LoVo (cell line): ENCODE measurements at places on chromosomes 5 and 9.
A peak's percentile ranks its signal among the peaks of the same experiment; 100 is the strongest.

DNA sequence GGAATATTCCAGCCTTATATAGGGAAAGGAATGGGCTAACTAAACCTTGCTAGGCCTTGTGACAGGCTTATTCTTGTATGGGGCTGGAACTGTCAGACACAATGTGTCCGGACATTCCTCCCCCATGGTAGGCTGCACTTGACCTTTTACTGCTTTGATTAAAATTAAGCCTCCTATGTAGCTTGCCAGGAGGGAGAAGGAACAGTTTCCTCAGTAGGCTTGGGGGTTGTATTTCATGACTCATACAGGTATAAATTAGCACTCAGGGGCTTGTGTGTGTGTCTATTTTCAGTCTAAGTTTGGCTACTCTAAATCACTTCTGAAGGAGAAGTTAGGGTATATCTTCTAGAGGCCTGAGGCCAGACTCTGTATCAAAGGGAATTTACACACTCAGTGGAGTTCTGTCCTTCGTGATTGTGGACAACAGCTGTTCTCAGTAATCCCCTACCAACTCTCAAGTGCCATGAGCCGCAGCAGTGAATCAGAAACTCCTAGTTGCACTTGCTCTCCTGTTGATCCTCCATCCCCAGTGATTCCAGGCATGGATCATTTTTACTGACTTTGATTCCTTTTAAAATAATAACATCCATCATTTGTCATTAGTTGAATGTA, 16.4 kb downstream of the ADAMTS16 start:
- no peak for DNase-seq

DNA sequence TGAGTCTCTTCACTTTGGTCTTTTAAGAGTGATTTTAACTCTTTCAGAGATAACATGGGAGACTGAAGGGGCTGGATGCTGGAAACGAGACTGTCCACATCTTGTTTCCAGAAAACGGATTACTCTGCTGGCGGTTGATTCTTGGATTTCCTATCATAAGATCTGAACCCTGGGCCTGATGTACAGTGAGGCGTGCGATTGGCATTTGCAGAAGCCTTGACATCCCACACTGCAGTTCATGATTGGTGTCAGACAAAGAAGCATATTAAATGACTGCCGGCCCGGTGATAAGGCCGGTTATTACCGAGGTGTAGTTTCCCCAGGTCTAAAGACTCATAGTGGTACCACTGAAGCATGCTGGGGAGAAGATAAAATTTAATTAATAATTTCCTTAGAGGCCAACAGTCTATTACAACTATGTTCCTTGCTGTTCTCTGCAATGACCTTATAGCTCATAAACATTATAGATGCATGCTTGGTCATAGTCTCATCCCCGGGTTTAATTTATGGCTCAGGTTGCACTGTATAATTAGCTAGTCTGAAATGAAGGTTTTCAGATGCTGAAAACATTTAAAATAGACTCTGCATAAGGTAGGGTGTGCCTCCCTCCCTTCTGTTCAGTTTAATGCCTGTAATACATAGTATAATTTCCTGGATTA, 99.2 kb downstream of the PPP2R2B start:
- no peak for DNase-seq

- no peak for DNase-seq
Observed at GRCh38 chr9:130663258-130663976, 977 bp upstream of the PRDM12 start.

DNA sequence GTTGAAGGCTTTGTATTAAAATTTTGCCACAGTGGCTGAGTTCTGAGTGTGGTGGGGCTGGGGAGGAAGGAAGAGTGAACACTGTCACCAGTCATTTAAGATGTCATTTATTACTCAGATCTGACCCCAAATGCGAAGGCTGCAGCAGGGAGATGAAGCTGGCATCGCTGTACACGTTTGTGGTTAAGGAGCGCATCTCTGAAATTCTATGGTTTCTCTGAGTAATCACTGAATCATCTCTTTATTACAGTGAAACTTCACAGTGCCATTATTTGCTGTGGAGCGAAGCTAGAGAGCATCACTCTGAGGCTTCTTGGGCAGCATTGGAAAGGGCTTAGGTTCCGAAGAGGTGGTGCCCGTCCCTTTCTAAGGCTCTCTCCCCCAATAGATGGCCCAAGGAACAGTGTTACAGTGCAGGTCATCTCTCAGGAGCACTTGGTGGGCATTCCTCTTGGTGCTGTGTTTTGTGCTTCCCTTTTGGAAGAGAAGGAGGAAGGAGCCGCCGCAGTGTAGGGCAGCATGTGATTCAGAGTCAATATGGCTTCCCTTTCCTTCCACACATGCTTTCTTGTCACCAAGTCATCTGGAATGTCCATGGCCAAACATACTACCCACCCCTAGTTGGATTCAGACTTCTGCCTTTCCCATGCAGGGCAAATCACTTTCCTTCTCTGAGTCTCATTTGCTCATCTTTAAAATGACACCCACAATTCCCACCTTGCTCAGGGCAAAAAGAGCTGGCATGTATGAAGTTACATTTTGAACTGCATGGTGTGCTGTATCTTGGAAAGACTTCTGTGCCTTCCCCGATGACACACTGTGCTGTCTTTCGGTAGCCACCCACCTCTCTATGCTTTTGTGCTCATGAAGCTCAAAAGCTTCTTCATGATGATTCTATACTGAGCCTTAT, 9.3 kb upstream of the TEX48 start:
- peak; percentile 89 for DNase-seq

DNA sequence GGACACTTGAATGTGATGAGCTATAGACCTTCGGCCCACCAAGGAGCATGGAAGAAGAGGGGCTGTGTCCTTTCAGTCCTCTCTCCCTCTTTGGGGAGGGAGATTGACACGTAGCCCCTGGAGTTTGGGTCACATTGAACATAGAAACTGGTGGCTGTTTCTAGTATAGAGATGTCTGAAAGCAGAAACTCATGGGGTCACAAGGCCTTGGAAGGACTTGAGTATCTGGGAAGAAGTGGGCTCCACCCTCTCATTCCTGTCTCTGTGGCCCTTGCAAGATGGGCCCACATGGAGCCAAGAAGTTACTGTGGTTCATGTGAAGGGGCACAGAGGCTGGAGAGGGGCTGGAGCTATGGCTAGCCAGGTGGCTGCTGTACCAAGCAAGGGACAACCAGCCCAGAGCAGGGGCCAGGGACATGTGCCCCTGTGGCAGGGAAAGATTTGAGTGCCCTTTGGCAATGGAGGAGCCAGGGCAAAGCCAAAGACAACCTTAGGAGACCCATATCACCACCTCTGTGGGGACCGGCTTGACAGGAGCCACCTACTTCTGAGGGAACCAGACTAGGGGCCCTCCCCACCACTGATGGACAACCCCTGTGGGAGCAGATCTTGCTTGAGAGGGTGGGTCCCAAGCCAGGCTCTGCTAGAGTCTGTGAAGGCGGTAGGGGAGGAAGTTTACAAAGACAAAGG, 12.8 kb upstream of the ANGPTL2 start:
- DNase-seq: no peak

DNA sequence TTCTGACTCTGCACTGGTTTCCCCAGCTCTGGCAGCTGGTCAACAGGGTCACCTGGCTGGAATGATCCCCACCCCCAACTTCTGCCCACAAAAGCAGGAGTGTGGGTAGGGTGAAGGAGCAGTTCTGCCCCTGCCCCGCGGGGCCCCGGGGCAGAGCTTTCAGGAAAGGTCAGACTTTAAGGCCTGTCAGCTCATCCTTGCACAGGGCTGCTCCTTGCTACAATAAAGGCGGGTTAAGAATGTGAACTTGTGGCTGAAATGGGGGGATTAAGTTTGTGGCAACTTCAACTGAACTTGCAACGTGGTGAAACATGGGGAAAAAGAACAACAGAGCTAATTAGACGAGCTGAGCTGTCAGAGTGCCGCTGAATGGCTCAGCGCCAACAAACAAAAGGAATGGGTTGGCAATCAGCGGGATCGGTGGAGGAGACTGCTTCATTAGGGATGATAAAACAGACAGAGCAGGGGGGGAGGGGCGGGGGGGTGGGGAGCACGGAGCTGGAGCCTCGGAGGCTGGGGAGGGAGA, 50.8 kb downstream of the CRB2 start:
- no peak for DNase-seq

GRCh38 chr9:16653491-16654399, 216.7 kb downstream of the BNC2 start:
- DNase-seq: no peak

DNA sequence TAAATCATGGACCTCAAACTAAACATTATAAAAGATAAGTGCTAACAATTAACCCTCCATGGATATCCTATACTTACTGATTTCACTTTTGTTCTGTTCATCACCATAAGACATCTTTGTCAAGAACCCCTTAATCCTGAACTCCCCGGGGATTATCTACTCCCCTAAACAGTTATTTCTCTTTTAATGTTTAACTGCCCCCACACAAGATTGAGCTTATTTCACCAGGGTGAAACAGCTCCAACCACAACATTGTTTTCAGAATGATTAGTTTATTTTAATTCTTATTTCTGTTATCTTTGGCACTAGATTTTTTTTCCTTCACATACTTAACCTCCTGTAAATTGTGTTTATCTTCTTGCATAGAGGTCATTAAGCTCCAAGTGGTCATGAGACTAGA, 103.2 kb upstream of the HCN1 start:
- DNase-seq: no peak

- no peak for DNase-seq
Observed at GRCh38 chr9:99305820-99306811, 84.0 kb downstream of the SEC61B start.

DNA sequence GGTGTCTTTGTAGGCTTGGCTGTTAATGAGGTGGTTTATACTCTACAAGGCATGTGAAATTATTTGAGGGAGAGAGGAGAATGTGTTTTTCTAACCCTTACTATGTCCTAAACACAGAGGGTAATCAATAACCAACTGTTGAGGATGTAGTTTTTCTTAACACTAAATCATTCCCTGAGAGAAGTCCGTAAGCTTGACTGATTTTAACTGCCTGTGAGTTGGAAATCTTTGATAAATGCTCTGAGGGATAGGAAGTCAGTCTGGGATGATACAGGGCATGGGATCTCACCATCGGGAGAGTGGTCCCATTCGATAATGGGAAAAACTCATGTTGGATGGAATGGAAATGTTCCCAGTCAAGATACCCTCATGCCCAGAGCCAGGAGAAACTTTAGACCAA, 249.6 kb downstream of the PDZD2 start:
- DNase-seq: no peak

DNA sequence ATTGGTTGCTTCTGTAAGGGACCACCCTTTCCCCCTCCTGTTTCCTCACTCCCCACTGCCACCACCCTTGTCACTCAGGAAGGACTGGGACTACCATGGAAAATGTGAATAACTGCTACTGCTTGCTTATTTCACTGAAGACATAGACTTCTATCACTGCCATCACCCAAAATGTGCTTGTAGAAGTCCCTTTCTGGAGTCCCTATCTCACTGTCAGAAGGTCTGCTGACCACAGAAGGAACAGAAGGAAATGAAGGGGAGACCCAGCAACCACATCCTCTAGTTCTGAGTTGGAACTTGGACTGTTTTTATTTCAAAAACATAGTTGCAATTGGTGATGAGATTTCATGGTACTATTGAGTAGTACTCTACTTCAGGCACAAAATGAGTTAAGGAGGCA, 122.5 kb downstream of the NPR3 start:
- no peak for DNase-seq

- no peak for DNase-seq
Observed at GRCh38 chr5:133251296-133252132, 199.7 kb downstream of the HSPA4 start.

DNA sequence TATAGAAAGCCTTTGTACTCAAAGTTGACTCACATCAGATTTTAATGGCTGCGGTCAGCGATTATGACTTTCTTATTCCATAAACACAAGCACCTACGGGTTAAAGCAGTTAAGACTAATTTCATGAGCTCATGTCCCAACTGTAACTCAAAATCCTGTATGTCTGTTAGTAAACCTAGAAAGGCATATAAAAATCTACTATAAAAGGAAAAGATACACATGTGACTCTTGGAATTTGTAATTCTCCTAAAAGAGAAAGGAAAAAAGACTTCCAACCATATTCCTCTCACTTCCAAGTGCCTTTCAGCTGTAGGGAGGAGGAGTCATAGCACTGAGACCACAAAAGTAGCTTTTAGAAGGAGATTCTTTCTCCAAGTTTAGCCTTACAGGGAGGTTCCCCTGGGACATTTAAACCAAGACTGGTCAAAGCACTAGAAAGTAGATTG, 129.1 kb downstream of the EBF1 start:
- no peak for DNase-seq

GRCh38 chr5:152116934-152117333, 192.3 kb upstream of the GLRA1 start:
- no peak for DNase-seq

DNA sequence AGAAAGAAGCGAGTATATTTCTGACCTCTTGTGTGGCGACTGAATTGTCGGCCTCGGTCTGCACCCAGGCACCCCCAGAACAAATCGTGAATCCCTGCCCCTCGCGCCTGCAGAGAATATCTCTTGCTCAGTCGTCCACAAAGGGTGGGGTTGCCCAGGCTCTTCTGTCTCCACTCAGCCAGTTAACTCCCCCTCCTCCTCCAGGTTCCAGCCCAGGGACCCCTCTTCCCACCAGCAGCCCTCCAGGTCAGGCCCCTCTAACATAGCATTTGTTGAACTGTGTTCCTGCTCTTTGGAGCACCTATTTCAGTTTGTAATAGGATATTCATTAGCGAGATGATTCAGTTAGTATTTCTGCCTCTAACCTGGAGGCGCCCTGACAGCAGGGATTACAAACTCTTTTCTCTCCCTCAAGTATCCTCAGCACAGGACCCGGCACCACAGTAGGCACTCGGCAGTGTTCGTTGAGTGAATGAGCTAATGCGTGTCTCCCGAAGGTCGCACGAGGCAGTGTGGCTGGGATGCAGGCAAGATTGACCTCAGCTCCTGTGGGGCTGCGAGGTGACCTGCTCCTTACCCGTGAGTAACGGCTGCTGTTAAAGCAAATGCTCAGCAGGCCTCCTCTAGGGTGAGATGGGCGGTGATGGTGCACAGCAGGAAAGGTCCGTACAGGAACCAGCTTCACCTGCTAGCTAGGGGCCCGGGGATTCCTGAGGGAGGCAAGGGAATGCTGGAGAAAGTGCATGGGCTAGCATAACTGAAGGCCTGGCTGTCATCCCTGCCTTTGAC, 25.8 kb downstream of the ZBTB34 start:
- DNase-seq: no peak

DNA sequence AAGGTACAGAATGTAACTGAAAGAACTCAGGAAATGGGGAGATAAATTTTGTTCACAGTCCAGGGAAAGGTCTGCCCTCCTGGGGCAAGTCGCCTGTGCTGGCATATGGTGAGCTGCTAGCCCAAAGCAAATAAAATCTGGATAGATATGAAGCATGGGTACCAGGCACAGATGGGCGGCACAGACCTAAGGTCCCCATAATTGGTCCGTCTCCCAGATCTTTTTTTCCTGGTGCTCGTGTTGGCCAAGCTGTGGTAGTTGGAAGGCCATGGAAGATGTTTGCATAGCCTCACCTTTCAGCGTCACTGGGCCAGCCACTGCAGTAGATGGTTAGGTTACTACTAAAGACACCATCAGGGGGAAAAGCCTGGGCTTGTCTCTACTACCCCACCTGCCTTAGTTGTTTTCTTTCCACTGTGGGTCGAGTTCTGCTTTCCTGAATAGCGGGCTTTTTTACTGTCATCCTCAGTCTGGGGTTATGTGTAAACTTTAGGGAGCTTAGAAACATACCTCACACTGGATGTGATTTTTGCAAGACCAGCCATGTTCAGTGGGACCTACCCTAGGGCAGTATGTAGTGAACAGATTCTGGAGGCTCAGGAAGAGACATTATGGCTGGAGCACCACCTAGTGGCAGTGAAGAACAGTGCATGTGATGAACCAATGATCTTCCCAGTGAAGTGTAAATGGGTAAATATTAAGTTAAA, 24.2 kb upstream of the GLRX start:
- peak; percentile 77 for DNase-seq
